ENCODE measurements at places on chromosomes 6 and 20. TPM values are rescaled to one million over a fixed set of nuclear protein-coding genes. Genes with fewer than 3 reads are reported as not detected.

- DNase-seq, result no peak
These were observed 70.0 kb downstream of the CEBPB start for GRCh38 chr20:50260479-50261221.

GRCh38 chr6:154356690-154357089 is at the start of gene IPCEF1:
Gene IPCEF1 (minus strand): TSS chr6:154356803. CDS start chr6:154265947, 90,856 bp downstream.
- DNase-seq, result no peak

- DNase-seq, result no peak
These were observed 159.8 kb upstream of the CDH4 start for GRCh38 chr20:61092251-61092650.

DNA sequence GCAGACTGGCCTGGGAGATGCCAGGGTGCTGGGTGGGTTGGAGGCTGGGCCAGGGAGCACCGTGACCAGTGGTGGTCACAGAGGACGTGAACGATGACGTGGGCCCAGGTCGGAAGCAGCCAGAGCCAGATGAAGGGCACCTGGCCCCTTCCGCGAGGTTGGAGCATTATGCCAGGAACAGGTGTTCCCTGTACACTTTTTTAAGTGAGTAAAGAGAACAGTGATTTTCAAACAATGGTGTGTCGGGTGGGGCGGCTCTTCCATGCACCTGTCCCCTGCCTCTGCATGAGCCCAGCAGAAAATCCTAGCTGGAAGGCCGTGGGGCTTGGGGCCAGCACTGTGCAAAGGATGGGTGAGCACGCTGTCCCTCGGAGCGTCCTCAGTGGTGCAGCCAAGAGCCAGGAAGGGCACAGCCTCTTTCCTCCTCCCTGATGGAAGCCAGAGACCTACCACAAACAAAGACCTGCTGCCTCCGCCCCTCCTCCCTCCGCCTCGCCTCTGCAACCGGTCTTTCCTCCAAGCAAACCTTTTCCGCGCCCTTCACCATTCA is 350.5 kb downstream of the ZFAND3 start:
- DNase-seq, result no peak

DNA sequence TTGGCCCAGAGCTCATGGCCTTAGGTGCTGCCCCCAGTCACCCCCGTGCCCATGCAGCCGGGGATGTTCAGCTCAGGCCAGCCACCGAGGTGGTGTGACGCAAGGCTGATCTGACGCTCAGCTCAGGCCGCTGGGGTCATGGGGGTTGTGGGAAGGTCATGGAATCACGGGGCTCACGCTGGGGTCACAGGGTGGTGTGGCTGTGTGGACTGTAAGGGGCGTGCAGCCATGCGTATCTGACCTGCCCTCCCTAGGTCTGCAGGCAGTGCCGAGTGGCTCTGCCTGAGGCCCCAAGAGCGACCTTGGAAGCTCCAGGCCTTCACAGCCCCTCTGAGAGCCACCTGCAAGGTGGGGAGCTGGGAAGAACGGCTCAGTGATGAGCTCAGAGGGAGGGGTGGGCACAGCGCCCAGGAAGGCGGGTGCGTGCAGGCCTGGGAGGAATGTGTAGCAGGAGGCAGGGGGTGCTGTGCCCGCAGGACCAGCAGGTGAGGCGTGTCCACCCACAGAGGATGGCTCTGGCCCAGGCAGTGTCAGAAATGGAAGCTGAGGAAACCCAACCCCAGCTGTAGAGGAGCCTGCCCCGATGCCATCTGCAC is 27.8 kb downstream of the CHRNA4 start:
- no peak for DNase-seq

- no peak for DNase-seq
These were observed 184.4 kb downstream of the GJA10 start for GRCh38 chr6:90078513-90079289.

GRCh38 chr20:13960525-13960924 is 29.9 kb downstream of the SEL1L2 start:
- DNase-seq, result no peak

DNA sequence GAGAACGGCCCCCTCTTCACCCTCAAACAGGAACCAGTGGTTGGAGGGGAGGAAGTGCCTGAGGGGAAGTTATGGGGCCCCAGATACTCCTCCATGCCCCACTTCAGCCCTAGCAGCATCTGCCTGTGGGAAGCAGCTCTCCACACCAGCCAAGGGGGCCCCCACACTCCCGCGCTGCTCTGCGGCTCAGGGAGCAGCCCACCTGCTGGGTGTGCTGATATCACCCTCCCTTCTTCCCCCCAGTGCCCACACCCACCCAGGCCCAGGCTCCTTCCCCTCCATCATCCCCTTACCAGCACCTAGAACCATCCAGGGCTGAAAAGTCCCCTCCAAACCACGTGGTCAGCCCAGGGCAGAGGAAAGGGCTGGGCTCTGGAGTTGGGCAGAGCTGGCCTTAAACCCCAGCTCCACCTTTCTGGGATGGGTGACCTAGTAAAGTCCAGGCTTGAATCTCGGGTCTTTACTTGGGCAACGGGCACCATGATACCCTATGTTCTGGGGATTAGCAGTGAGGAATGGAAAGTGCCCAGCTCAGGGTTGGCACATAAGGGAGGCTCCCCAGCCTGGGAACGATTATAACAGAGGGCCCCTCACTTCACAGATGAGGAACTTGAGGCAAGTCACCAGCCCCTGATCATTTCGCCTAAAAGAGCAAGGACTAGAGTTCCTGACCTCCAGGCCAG is 663 bp downstream of the LST1 start:
- peak; percentile 76 for DNase-seq

- DNase-seq, result no peak
These were observed 148.0 kb upstream of the ZNF217 start for GRCh38 chr20:53741726-53742028.

GRCh38 chr6:121506761-121507754 is 71.6 kb downstream of the GJA1 start:
- no peak for DNase-seq

DNA sequence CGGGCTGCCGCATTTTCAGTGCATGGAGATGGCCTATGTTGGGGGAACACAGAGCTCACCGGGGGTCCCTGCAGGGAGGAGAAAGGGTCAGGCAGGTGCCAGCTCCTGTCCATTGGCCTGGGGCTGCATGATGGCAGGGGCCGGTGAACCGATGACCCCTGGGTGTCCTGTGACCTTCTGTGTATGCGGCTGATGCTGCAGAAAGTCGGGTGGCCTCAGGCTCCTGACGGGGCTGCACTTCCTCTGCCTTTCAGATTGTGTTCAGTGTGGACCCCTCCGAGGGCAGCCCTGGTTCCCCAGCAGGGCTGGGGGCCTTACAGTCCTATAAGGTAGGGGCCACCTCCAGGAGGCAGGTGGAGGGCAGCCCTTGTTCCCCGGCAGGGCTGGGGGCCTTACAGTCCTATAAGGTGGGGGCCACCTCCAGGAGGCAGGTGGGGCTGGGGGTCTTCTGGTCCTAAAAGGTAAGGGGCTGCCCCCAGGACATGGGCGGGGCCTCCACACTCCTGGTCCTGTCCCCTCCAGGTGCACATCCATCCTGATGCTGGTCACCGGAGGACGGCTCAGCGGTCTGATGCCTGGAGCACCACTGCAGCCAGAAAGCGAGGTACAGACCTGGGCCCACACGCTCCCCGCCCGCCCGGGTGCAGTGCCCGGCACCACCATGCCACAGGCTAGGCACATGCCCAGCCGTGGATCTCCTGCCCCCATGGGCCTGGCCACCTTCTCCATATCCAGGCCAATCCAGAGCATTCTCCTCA is 11.0 kb upstream of the TNFRSF6B start:
- DNase-seq, result no peak

DNA sequence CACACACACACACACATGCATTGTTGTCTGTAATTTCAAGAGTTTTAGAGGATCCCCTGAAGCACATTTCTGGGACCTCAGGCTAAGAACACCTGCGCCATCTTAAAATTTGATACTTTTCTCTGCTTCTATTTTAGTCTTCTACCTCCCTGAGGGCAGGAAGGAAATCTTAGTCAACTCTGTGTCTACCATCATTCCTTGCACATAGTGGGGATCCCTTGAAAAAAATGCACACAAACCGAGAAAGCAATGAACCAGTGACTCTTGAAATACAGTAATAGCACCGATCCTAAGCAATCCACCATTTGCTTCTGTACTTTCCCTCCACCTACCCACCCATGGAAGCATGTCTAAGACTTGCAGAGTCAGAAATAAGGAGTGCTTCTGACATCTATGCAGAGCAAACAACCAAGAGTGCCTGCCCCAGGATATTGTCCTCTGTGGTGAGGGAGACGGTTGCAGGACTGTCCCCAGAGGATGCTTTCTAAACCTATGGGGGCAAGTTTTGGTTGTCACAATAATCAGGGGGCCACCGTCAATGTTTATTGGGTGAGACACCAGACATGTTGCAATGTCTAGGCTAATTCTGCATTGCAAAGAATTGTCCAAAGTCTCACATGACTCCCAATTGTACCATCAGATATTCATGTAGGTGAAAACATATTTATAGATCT is 208.0 kb upstream of the TAB2 start:
- no peak for DNase-seq

DNA sequence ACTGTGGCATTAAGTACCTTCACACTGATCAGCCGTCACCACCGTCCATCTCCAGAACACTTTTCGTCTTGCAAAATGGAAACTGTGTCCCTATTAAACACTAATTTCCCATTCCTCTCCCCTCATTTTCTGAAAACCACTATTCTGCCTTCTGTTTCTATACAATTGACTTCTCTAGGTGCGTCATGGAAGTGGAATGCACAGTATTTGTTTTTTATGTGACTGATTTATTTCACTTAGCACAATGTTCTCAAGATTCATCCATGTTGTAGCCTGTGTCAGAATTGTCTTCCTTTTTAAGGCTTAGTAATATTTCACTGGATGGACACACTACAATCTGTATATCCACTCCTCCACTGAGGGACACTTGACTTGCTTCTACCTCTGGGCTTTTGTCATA is 53.8 kb upstream of the PDE10A start:
- DNase-seq, result no peak

DNA sequence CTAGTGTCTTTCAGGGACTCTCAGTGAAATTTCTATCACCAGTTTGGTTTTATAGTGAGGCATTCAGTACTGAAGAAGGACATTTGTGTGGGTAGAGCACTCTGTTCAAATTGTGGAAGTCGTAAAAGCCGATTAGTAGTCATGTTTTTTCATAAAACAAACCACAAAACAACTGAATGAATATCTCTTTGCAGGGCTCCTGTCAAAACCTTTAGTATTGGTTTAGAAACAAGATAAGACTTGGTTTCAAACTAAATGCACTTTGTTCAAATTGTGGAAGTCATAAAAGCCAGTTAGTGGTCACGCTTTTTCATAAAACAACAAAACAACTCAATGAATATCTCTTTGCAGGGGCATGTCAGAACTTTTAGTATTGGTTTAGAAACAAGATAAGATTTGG is 23.8 kb downstream of the ADGRF4 start:
- DNase-seq, result no peak

PPP1R14C gene
- 0.42 TPM for total RNA-seq

PAX1 gene
- 12.3 TPM for total RNA-seq

CDC40 gene
- 26.8 TPM for total RNA-seq

SLCO4A1 gene
- 3.4 TPM for total RNA-seq

GABBR1 gene
- 1.1 TPM for total RNA-seq

All from thymus (tissue), 14 donors.